ENCODE measurements at places on chromosomes 5 and 9.

DNA sequence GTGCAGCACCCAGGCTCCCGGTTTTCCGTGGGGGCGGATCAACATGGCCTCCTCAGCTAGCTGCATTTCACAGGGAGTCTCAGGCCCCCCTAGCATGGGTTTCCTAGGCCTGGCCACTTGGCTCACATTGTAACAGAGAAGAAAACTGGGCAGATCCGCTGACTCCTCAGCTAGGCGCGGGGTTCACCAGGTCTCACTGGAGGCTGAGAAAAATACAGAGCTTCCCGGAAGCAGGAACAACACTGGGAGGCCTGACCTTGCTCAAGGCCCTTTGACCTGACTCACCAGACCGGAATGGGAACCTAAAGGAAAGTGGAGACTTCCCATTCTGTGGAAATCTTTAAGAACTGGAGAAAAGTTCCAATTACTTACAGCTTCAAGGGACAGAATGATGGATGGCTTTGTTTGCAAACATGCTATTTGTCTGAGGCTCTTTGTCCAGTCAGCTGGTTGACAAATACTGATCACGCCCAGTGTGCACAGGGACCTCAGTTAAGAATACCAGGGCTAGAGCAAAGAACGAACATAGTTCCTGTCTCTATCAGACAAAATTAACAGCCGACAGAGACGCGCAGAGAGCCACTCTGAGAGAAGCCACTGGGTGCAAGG is 88.7 kb upstream of the LRRTM2 start:
- H3K4me1 ChIP-seq, result no peaks in the 10 kb centered on the region
- no peaks in the 10 kb centered on the region for H3K27me3 ChIP-seq
- no peak overlapping the region for H3K4me3 ChIP-seq

DNA sequence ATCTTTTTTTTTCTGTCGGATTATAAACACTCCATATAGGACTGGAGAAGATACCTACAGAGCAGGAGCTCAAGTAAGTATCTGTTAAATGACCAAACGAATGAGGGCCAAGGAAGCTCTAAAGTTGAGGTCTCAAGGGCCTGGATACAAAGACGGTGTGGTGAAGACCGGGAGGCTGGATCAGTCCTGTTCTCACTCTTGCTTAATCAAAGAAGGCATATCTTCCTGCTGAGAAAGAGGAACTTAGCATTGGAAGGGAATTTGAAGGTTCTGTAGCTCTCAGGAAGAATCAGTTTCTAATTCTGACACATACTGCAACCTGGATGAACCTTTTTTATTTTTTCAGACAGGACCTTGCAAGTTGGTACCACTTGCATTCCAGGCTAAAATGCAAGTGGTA is 28.3 kb upstream of the PAX5 start:
- peaks cover 31% of the 10 kb centered on the region for H3K4me1 ChIP-seq
- H3K4me3 ChIP-seq, result no peak overlapping the region
- no peak overlapping the region for H3K27ac ChIP-seq
- DNase-seq, result no peak

DNA sequence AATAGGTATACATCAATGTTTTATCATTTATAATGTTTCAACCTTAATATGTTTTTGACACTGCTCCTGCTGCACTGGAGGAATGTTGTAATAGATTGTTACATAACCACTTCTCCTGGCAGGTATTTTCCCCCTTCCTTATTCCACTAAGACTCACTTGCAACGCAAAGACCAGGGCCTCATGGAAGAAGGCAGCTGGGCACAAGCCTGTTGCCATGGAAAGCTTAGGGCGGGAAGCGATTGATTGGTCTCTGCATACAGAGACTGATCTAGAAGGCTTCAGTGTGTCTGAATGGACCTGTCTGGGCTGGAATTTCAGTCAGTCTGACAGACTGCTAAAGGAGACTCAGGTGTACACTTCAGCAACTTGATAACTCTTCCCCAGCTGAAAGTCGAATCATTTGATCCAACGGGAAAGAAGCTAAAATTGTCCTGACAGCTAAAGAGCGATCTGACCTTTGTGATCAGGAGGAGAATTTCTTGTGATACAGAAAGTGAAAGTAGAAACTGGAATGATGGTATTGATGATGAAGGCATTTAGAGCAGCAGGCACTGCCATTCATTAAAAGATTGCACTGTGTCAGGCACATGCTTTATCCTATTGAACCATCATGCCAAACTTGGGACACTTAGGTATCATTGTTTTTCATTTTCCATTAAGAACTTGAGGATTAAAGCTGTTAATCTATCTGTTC is 65.1 kb downstream of the GRIA1 start:
- no peak overlapping the region for H3K27ac ChIP-seq
- DNase-seq, result no peak
- no peaks in the 10 kb centered on the region for H3K27me3 ChIP-seq
- no peak overlapping the region for H3K4me3 ChIP-seq
- no peaks in the 10 kb centered on the region for H3K4me1 ChIP-seq

DNA sequence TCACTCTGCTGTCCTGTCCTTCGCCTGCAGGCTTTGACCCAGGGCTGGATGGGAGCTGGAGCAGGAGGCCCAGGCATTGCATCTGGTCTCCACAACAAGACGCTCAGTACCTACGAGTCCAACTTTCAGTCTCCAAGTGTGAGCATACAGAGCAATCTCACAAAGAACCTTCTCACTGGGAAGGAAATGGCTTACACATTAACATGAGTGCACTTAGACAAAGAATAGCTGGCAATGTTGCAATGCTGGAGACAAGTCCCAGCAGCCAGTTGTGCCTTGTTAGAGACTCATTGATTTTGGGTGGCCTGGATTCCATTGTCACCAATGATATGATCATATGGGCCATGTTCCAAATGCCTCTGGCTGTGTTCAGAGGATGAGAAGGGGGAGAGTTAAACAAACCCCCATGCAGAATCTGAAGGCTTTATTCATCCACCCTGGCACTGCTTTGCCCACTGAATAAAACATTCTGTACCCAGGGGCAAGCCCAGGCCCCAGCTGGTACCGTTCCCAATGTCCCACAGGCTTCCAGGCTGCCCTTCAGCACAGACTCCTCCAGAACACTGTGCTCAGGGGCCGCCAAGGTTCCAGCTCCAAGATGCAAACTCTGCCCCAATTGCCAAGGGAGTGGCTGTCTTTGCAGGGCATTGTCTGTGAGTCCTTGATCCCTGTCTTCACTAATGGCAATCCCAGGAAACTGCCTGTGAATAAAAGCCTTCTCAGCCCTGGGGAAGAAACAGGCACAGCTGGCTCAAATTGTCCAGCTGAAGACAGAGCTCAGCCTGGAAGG is 185.5 kb downstream of the HSD17B3 start:
- DNase-seq, result no peak
- H3K36me3 ChIP-seq, result no peaks in the 10 kb centered on the region
- H3K4me1 ChIP-seq, result no peaks in the 10 kb centered on the region
- H3K27me3 ChIP-seq, result no peaks in the 10 kb centered on the region
- H3K4me3 ChIP-seq, result no peak overlapping the region

DNA sequence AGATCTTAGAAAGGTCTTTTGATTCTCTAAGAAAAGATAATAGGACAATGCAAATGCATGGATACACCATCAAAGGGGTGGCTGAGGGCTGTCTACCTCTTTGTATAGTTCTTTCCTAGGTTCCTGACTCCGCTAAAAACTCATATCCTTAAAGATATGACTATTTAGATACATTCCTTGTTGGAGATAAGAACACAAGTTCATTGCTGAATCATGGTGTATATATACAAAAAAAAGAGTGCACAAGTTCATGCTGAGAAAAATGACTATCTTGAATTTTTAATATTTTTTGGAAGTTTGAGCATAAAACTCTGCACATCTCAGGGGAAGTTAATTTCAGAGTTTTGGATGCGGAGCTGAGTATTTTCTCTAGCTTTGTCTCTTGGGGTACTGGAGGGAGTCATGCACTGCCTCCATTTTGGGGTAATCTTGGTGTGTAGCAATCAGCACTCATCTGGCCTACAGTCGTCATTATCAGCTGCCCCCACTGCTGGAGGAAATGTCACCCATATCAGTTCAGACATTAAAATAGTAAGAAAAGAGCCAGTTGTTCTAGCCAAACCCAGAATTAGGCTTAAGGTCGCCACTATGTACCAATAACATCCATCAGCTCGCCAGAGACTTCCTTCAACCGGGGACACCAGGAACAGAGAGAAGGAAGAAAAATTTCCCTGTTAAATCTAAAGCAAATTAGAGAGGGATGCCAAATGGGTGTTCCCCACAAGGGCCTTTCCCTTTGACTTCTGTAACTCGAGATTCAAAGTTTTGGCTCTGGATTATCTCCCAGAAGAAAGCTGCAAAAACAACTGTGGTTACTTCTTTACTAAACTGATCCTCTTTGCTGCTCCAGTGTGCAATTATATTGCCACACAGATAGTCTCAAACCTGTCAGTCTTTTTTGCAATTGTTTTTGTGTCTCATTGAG is 49.0 kb downstream of the PTTG1 start:
- no peak overlapping the region for H3K27ac ChIP-seq
- H3K4me1 ChIP-seq, result peaks cover 48% of the 10 kb centered on the region
- DNase-seq, result no peak
- H3K27me3 ChIP-seq, result peaks cover 21% of the 10 kb centered on the region

GRCh38 chr5:119385536-119386128 is 29.8 kb downstream of the TNFAIP8 start:
- H3K4me1 ChIP-seq, result peaks cover 82% of the 10 kb centered on the region
- H3K4me3 ChIP-seq, result no peak overlapping the region
- no peaks in the 10 kb centered on the region for H3K27me3 ChIP-seq
- H3K27ac ChIP-seq, result peak overlapping the region; percentile 39
- peaks cover 26% of the 10 kb centered on the region for H3K36me3 ChIP-seq
- DNase-seq, result no peak

GRCh38 chr5:141915881-141916336 is 7.8 kb upstream of the DELE1 start:
- H3K36me3 ChIP-seq, result no peaks in the 10 kb centered on the region
- no peak overlapping the region for H3K27ac ChIP-seq
- peaks cover 2% of the 10 kb centered on the region for H3K27me3 ChIP-seq
- H3K4me1 ChIP-seq, result peaks cover 32% of the 10 kb centered on the region
- no peak overlapping the region for H3K4me3 ChIP-seq
- no peak for DNase-seq

DNA sequence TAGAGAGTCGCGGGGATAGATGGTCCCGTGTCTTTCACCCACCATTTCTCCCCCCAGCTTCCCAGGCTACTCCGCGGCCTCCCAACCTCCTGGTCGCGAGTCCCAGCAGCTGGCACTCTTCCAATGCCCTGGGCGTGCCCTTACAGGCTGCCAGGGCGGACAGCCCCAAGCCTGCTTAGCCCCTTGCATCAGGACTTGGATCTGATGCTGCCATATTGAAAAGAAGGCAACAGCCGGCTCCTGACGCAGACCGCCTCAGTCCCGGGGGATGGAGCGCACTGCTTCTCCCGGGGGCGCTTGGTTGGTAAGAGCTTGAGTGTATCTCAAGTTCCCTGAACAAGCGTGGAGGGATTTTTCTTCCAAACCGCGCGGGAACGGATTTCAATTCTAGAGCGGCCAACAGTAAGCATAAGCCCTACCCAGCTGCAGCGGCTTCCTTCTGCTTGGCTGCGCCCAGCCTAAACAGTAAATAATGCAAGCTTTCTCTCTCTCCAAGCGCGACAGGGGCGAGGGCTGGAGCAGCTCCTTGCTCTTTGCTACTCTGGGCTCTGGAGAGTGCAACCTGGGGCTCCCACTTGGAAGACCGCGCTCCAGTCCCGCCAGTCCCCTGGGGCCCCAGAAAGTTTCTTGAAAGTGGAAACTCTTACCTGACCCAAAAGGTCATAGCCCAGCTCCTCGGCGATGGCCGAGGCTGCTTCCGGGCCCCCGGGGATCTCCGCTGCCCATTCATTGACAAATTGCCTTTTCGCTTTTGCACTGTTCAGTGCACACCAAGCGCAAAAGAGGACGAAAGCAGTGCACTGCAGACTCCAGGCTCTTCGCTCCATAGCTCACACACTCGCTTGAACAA is 607 bp downstream of the PCSK1 start:
- H3K4me1 ChIP-seq, result peaks cover 25% of the 10 kb centered on the region
- no peaks in the 10 kb centered on the region for H3K27me3 ChIP-seq
- no peaks in the 10 kb centered on the region for H3K36me3 ChIP-seq
- H3K4me3 ChIP-seq, result peak overlapping the region; percentile 21
- H3K27ac ChIP-seq, result no peak overlapping the region

- H3K27me3 ChIP-seq, result no peaks in the 10 kb centered on the region
- no peaks in the 10 kb centered on the region for H3K36me3 ChIP-seq
- H3K27ac ChIP-seq, result no peak overlapping the region
- no peaks in the 10 kb centered on the region for H3K4me1 ChIP-seq
- DNase-seq, result no peak
These were observed 541.7 kb downstream of the MTRR start for GRCh38 chr5:8410618-8411017.

All from B cell (primary cell).